Kidney (tissue), 22 donors: ENCODE measurements at places on chromosomes 6 and 20.

- DNase-seq = no peak
These were observed 168.9 kb downstream of the ATXN1 start for GRCh38 chr6:16592223-16592911.

DNA sequence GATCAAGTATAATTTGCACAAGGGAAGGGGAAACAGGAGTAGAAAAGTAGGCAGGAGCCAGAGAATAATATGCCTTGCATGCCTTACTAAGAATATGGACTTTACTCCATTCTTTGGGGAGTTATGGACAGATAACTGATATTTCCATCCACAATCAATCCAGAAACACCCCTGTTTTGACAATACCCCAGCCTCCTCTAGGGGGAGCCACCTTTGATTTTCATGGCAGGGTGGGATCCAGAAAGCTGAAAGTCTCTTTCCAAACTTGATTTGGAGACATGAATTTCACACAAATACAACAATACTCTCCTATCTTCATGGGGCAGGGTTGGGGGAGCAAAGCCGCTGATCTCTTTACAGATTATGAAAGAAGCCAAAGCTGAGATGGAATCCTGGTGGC lies 404.1 kb downstream of the FOXA2 start:
- DNase-seq = no peak

- DNase-seq = no peak
These were observed 289.8 kb upstream of the PREP start for GRCh38 chr6:105692613-105693215.

GRCh38 chr6:126127659-126128058 lies 141.3 kb downstream of the TRMT11 start:
- DNase-seq = peak; percentile 51

DNA sequence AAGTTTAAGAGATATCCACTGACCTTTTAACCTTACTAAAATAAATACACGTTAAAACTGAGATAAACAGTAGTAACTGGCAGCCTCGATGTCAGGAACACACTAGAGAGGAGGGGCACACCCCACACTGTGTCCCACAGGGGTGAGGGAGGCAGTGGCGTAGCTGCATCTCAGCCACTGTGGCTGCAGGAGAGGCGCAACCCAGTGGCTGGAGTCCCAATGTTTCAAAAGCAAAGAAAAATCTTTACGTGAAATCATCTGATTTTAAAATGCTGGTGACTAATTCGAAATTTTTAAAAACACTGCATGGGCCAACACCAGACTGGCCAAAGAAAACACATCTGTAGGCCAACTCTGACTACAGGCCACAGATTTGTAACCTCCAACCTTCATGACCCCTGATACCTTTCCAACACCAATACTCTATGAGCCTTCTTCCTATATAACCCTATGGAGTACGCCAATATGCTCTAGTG lies 54.7 kb downstream of the TRAM2 start:
- no peak for DNase-seq

DNA sequence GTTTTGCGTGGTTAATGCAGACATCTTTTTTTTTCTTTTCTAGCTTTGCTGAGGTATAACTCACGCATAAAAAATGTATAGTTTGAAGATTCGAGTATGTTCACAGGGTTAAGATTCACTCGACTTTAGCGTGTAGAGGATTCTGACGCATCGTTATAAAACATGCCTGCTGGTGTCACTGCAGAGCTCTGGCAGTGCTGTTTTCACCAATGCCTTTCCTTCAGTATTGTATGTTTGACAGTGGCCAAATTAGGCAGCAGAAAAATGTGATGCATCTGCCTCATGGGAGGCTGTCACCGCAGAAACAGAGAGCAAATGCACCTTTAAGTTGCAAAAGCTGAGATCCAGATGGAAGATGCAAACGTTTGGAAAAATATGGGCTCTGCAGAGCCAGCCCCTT lies 18.0 kb upstream of the SIRPB2 start:
- no peak for DNase-seq

GRCh38 chr6:19301980-19302379 lies 535.2 kb upstream of the ID4 start:
- peak; percentile 70 for DNase-seq

- DNase-seq = no peak
These were observed 23.7 kb downstream of the PEX7 start for GRCh38 chr6:136846046-136846445.

DNA sequence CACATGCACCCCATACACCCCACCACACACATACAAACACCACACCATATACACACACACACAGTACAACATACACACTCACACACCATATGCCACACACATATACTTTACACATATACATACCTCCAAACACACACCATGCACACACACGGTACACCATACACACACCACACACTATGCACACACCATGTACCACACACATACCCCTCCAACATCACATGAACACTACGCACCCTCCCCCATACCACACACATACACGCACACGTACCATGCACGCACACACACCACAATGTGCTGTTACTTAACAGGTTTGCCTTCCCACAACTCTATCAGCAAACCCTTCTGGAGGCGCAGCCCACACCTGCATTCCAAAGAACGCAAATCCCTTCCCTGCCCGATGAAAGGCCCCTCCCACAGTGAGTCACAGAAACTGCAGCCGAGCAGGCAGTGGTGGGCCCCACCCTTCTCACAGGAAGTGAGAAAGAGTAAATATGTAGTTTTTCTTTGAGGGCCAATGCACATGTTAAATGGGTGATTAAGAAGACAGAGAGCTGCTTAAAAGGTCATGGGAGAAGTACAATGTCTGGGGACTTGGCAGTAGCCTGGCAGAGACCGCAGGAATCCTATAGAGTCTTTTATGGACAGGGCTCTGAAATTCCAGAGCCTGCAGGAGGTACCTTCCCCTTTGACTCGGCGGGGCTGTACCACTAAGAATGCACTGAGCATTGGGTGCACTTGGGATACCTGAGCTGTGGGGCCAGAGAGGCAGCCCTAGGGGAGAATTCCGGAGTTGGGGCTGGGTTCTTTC lies 34.1 kb upstream of the EZR start:
- DNase-seq = peak; percentile 92
